ENCODE measurements at places on chromosomes 7 and 10.

GRCh38 chr7:4163565-4164203, 518.4 kb upstream of the FOXK1 start:
- no peak for DNase-seq

GRCh38 chr7:106216923-106217542, 67.8 kb downstream of the NAMPT start:
- no peak for DNase-seq

- DNase-seq, result no peak
Observed at GRCh38 chr7:33853361-33854062, 51.8 kb upstream of the BMPER start.

DNA sequence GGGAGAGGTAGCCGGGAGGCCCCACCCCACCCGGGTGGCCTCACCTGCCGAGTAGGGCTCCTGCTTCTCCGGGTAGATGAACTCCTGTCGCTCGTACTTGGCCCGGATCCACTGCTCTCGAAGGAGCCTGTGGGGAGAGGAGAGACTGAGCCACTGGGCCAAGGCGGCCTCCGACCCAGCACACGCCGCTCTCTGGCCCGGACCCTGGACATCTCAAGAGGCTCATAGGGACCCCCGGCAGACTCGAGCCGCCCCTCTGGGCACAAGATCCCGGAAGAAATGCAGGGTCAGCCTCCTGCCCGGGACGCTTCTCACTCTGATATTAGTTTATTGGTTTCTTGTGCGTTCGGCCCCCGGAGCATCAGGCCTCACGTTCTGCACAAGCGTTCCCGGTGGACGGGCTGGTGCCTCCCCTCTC, 34.5 kb downstream of the ADAP1 start:
- DNase-seq, result no peak

- no peak for DNase-seq
Observed at GRCh38 chr7:149001427-149002068, 26.8 kb downstream of the PDIA4 start.

DNA sequence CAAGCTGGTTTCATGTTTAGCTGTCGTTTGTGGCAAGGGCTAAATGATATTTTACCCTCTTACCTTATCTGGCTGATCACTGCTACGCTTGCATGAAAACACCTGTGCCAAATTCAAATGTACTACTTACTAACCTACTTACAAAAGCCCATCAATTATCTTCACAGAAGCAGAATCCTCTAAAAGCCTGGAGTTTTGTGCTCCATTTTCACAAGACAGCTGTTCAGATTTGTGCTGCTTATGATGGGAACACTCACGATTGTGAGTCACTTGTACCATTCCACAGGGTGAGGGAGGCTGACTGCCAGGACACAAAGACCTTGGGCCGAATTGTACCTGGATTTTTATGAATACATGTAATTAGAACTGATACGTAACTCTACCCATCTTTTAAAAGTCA, 245.0 kb upstream of the NPY start:
- no peak for DNase-seq

- DNase-seq, result no peak
Observed at GRCh38 chr7:25308906-25309705, 80.8 kb upstream of the NPVF start.

- peak; percentile 27 for DNase-seq
Observed at GRCh38 chr10:103692952-103693811, 162.2 kb downstream of the SH3PXD2A start.

GRCh38 chr7:92875719-92876118, 39.3 kb upstream of the CDK6 start:
- no peak for DNase-seq

DNA sequence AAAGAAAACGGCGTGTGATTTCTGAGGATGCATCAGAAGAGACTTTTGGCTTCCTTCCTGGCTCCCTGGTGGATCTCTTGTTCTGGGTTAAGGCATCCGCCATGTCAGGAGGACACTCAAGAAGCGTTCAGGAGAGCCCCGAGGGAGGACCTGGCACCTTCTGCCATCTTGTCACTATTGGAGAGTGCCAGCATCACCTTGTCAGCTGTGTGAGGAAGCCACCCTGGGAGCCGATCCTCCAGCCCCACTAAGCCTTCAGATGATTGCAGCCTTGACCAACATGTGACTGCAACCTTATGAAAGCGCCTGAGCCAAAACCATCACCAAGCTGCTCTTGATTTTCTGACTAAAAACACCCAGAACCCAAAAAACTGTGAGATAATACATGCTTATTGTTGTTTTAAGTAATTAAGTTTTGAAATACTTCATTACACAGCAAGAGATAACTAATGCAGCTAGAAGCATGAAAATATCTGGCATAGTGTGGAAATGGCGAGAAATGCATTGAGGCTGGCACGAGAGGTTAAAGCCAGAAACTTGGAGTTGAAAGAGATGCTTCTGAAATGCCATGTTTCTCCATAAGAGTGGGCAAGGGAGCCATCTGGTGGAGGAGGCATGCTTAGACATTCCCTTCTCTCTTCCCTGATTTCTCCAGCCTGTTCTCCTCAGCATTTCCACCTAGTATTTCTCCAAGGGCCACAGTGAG, 5.4 kb upstream of the ZFYVE27 start:
- peak; percentile 33 for DNase-seq

DNA sequence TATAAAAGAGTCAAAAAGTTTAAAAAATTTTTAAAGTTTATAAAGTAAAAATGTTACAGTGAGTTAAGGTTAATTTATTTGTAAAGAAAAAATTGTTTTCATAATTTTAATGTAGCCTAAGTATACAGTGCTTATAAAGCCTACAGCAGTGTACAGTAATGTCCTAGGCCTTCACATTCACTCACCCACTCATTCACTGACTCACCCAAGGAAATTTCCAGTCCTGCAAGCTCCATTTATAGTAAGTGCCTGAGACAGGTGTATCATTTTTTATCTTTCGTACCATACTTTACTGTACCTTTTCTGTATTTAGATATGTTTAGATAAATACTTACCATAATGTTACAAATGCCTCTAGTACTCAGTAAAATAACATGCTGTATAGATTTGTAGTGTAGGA, 269.7 kb upstream of the PHF14 start:
- DNase-seq, result no peak

DNA sequence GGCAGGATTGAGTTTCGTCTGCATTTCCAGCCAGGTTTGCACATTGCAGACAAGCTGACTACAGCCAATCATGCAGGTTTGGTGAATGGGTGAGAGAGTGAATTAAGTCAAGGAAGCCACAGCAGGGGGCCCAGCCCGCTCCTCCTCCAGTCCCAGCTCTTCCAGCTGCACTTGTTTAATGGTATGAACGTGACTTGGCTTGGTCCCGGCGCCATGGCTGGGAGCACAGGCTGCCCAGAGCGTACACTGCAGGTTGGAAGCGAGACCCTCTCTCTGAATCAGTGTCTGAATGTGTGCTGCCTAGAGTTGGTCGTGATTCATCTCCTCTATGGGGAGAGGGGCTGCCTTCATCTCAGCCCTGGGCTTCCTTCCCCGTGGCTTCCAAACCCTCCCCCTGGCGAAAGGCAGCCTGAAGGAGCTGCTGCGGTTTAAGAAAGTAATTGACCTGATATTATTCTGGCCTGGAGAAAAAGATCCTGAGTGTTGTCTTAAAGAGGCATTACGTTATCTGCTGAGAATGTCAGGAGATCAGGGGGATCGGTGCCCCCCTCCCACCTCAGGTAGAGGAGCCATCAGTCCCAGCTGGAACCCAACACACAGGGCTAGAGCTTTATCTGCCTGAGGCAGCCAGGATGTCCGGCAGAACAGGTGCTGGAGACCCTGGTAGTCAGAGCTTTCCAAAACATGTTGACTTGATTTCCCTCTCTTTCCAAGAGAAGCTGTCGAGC, 132.1 kb downstream of the COL26A1 start:
- DNase-seq, result no peak

GRCh38 chr10:69750725-69751124, 51.0 kb upstream of the COL13A1 start:
- no peak for DNase-seq

DNA sequence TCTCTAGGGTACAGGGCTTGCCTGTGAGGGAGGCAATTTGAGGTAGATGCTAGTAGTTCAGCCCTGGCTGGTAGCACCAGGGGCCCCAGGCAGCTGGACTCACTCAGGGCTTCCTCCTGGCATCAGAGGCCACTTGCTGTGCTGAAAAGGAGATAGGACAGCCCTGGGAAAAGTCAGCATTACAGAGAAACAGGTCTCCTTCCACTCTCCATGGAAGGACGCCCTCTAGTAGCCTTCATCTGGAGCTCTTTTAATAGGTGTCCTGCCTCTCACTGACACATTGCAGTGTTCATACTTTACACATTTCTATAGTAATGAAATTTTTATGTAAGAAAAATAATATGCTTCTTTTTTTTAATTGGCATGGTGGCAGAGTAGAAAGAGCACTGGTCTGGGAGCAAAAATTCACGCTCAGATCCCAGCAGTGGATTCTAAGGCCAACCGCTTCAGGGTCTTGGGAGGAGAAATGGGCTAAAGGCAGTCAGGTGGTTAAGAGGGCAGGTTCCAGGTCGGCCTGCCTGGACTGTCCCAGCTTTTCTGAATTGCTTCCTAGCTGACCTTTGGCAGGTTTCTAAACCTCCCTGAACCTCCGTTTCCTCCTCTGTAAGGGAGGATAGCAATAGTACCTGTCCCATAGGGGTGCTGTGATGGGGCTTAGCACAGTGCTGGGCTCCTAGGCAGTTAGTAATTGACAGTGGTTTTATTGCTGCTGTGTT, 35.8 kb downstream of the AIFM2 start:
- DNase-seq, result no peak

- DNase-seq, result no peak
Observed at GRCh38 chr10:66714741-66715140, 211.1 kb upstream of the LRRTM3 start.

DNA sequence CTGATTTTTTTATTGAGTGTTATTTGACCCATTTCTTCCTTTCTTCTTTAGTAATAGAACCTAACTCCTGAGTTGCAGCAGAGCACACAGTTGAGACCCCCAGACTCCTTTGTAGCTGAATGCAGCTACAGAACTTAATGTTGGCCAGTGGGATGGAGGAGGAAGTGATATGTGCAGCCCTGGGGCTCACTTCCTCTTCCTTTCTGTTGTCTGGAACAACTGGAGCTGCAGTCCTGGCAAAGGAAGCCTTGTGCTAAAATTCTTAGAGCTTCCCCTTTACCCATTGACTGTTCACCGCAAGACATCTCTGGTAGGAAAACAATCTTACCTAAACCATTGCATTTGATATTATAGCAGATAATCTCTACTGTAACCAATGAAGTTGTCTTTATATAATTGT, 86.6 kb downstream of the ITGB8 start:
- no peak for DNase-seq

DNA sequence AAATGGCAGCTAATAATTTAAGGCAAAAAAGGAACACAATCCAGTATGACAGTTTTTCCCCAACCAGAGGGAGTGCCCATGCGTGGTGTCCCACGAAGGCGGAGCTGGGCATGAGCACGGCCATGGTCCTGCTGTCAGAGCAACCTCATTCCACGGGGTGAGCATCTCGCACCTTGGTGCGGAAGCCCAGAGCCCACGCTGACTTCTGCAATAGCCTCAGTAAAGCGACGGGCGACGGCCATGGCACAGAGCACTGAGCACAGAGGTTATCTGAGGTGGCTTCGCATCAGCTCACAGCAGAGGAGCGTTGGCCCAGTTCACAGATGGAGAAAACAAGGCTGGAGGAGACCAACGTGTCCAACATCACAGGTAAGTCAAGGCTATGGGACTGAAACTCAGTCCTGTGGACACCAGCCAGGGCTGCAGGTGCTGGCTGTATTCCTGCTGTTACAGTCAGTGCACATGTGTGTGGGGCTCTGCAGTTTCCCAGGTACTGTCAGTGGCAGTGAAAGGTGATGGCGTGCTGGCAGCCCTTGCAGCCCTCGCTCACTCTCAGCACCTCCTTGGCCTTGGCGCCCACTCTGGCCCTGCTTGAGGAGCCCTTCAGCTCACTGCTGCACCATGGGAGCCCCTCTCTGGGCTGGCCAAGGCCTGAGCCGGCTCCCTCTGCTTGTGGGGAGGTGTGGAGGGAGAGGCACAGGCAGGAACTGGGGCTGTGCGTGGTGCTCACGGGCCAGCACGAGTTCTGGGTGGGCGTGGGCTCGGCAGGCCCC, 525.6 kb downstream of the PTPRN2 start:
- DNase-seq, result no peak

All from stimulated activated naive CD4-positive, alpha-beta T cell treated with Interleukin-2 at 50 U/mL for 16 hours (primary cell).